Activated naive CD8-positive, alpha-beta T cell treated with anti-CD3 and anti-CD28 coated beads for 36 hours (primary cell): ENCODE measurements at places on chromosomes 2 and 18. TPM values are rescaled to one million over a fixed set of nuclear protein-coding genes. Genes with fewer than 3 reads are reported as not detected.
A peak's percentile ranks its signal among the peaks of the same experiment; 100 is the strongest.

DNA sequence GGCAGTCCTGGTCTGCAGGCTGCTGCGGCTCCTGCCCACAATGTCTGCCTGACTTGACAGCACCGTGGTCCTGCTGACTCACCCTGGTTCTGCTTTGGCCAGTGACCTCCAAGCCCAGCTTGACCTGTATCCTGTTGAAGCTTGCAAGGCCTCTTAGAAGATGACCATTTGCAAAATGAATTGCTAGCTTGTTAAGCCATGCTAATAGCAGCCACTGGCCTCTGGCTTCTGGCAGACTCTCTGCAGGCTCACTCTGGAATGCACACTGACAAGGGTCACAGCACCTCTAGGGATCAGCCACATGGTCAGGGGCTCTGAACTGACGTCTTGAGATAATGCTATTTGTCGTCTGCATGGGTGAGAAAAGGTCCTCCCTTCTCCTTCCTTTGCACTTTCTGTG, 25.9 kb downstream of the CNGA3 start:
- H3K4me1 ChIP-seq, result no peaks in the 10 kb centered on the region
- H3K27ac ChIP-seq, result no peak overlapping the region
- peaks cover 12% of the 10 kb centered on the region for H3K27me3 ChIP-seq
- no peak overlapping the region for H3K4me3 ChIP-seq
- H3K36me3 ChIP-seq, result no peaks in the 10 kb centered on the region
- DNase-seq, result no peak

DNA sequence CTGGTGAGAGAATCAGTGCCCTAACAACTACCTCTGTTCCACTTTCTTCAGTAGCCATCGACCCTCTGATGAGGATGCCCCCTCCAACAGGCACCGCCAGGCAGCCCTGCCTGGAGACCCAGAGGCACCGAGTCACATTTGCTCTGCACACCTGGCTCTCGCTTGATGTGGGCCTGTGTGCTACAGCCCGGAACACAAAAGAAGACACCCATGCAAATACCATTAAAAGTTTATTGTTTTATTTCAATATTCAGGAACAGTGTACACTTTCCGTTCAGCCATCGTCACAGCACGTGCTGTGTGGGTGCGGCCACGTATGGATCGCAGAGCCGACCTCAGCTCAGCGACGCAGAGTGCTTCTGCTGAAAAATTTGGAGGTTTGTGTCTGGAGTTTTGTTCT, 154.0 kb downstream of the MBP start:
- H3K4me3 ChIP-seq, result no peak overlapping the region
- H3K4me1 ChIP-seq, result peaks cover 2% of the 10 kb centered on the region
- H3K36me3 ChIP-seq, result peaks cover 1% of the 10 kb centered on the region
- no peak overlapping the region for H3K27ac ChIP-seq

The ERBB4 gene
- total RNA-seq, result not detected

DNA sequence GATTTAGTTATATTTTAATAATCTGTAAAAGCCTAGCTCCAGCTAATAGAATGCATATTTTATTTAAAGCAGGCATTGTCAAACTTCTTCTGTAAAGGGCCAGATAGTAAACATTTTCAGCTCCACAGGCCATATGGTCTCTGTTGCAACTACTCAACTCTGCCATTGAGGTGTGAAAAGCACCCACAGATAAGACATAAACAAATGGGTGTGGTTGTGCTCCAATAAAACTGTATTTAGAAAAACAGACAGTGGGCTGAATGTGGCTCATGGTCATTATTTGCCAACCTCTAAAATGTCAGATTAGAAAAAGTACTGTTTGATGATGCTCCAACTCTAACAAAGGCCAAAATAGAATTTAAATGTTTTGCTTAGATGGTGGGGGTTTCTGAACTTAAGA, 519.9 kb downstream of the RNF144A start:
- H3K4me3 ChIP-seq, result no peak overlapping the region
- H3K27me3 ChIP-seq, result no peaks in the 10 kb centered on the region

- H3K27ac ChIP-seq, result no peak overlapping the region
- H3K27me3 ChIP-seq, result no peaks in the 10 kb centered on the region
- DNase-seq, result no peak
- H3K4me1 ChIP-seq, result no peaks in the 10 kb centered on the region
Measured at GRCh38 chr2:77488141-77488540, 34.0 kb downstream of the LRRTM4 start.

DNA sequence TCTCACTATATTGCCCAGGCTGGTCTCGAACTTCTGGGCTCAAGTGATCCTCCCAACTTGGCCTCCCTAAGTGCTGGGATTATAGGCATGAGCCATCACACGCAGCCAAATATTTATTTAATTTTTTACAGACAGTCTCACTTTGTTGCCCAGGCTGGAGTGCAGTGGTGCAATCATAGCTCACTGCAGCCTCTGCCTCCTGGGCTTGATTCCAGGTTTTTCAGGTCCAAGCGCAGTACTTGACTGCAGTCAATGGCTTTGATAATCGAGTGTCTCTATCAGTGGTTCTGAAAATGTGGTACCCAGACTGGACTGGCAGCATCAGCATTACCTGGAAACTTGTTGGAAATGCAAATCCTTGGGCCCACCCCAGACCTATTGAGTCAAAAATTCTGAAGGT, 63.1 kb downstream of the PLB1 start:
- no peaks in the 10 kb centered on the region for H3K27me3 ChIP-seq
- H3K36me3 ChIP-seq, result no peaks in the 10 kb centered on the region
- H3K4me1 ChIP-seq, result no peaks in the 10 kb centered on the region
- DNase-seq, result no peak
- no peak overlapping the region for H3K27ac ChIP-seq

The MEP1B gene
- total RNA-seq, result not detected

GRCh38 chr2:105519516-105519915, 120.7 kb upstream of the FHL2 start:
- H3K4me1 ChIP-seq, result no peaks in the 10 kb centered on the region
- H3K4me3 ChIP-seq, result no peak overlapping the region
- DNase-seq, result no peak
- H3K36me3 ChIP-seq, result no peaks in the 10 kb centered on the region
- no peaks in the 10 kb centered on the region for H3K27me3 ChIP-seq

The PSMA8 gene
- 3.6 TPM for total RNA-seq

- H3K27ac ChIP-seq, result peak overlapping the region; percentile 98
- H3K4me1 ChIP-seq, result peaks cover 34% of the 10 kb centered on the region
- DNase-seq, result peak; percentile 42
Measured at GRCh38 chr2:3377279-3377611, 373 bp downstream of the EIPR1 start.

DNA sequence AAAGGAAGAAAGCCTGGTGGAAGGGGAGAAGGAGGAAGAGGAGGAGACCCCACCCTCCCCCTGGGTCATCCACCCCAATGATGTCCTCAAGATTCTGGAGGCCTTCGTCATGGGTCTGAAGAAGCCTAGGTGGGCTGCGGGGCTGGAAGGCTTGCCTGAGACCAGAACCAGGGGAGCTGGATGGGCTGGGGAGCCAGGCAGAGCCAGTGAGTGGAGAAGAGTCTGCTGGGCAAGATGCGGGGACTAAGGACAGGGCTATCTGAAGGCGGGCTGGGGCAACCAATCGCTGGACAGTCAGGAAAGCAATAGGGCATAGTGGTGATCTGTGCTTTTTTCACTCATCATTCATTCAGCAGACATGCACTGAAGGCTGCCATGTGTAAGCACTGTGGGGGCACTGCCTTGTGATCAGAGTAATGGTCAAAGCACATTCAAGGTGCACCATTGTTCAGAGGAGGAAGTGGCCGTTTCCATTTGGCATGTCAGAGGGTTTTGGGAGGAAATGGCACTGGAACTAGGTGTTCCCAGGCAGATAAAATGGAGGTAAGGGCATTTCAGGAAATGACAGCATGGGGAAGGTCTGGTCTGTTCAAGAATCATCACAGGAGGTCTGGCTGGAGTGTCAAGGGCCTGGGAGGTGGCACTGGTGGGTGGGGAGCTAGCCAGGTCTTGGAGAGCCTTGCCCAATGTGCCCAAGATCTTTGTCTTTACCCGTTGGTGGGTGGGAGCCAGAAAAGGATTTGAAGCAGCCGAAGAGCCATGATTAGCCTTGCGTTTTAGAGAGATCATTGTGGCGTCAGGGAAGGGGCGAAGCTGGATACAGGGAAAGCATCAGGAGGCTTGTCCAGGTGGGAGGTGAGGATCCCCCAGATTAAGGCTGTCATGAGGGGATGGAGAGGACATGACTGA, 24.2 kb downstream of the OTOF start:
- H3K27me3 ChIP-seq, result no peaks in the 10 kb centered on the region
- H3K4me3 ChIP-seq, result no peak overlapping the region
- no peak overlapping the region for H3K27ac ChIP-seq
- H3K4me1 ChIP-seq, result no peaks in the 10 kb centered on the region
- H3K36me3 ChIP-seq, result no peaks in the 10 kb centered on the region

GRCh38 chr2:217269701-217270484, 410.0 kb upstream of the TNP1 start:
- DNase-seq, result no peak
- H3K4me3 ChIP-seq, result no peak overlapping the region
- H3K27me3 ChIP-seq, result peaks cover 34% of the 10 kb centered on the region
- no peak overlapping the region for H3K27ac ChIP-seq
- no peaks in the 10 kb centered on the region for H3K4me1 ChIP-seq

The SERPINB2 gene
- total RNA-seq, result not detected

The MYL12B gene
- total RNA-seq, result 235 TPM

GRCh38 chr2:223585666-223586065, 16.5 kb downstream of the SCG2 start:
- no peaks in the 10 kb centered on the region for H3K4me1 ChIP-seq
- H3K4me3 ChIP-seq, result no peak overlapping the region
- no peak overlapping the region for H3K27ac ChIP-seq
- no peaks in the 10 kb centered on the region for H3K36me3 ChIP-seq
- peaks cover 5% of the 10 kb centered on the region for H3K27me3 ChIP-seq

The TMEM182 gene
- total RNA-seq, result 4.4 TPM

- no peaks in the 10 kb centered on the region for H3K4me1 ChIP-seq
- H3K27me3 ChIP-seq, result no peaks in the 10 kb centered on the region
- H3K27ac ChIP-seq, result no peak overlapping the region
Measured at GRCh38 chr18:52288403-52289004, 51.5 kb upstream of the DCC start.

- H3K27me3 ChIP-seq, result no peaks in the 10 kb centered on the region
- H3K4me3 ChIP-seq, result no peak overlapping the region
- H3K27ac ChIP-seq, result no peak overlapping the region
- no peak for DNase-seq
- H3K36me3 ChIP-seq, result no peaks in the 10 kb centered on the region
Measured at GRCh38 chr2:54107903-54108615, 7.4 kb upstream of the ACYP2 start.

DNA sequence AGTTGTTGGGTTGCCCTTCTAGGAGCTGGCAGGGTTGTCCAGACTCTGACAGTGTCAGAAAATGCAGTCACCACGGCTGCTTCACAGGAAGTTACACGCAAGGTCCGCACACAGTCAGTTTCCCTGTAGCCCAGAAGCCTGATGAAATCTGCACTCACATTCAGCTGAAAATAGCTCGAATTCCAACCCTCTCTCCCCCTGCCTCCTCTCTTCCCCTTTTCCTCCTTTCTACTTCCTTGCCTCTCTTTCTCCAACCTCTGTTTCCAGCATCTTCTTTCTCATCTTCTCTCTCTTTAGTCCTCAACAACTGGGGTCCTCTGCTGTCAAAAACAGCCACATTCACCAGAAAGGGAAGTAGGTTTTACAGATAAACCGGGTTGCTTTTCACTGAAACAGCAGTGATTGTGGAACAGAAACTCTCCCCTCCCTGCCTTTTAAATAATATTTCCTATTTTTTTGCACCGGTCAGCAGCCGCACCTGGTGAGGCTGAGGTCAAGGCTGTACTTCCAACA, 69.3 kb downstream of the BCL11A start:
- H3K4me1 ChIP-seq, result peaks cover 2% of the 10 kb centered on the region
- no peaks in the 10 kb centered on the region for H3K36me3 ChIP-seq
- H3K4me3 ChIP-seq, result no peak overlapping the region
- DNase-seq, result no peak
- H3K27me3 ChIP-seq, result peaks cover 23% of the 10 kb centered on the region
- peak overlapping the region; percentile 69 for H3K27ac ChIP-seq

DNA sequence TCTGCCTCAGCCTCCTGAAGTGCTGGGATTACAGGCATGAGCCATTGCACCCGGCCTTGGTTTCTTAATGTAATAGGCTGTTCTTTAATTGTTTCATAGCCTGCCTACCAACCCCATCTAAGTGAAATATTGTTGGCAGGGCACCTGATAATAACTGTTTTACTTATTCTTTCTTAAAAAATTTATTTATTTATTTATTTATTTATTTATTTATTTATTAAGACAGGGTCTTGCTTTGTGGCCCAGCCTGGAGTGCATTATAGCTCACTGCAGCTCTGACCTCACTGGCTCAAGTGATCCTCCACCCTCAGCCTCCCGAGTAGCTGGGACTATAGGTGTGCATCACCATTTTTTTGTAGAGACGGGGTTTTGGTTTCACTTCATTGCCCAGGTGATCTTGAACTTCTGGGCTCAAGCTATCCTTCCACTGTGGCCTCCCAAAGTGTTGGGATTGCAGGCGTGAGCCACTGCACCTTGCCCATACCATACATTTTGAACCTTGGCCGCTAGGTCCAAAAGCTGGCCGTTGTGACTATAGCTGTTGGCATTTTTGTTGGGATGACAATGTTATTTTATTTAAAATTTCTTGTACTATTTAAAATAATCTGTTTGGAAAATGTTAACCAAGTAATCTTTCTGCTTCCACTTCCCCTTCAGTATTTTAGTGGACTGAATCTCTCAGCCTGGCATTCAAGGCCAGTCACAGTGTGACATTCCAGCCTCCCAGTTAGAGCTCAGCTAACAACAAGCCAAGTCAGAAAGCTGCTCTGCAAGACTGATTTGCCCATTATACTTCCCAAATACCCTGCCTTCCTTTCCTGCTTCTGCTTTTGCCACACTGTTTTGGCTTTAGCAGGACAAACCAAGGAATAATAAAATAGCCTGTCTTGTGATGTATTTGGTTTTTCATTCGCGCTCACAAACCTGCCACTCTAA, 52.4 kb downstream of the BABAM2 start:
- no peak overlapping the region for H3K27ac ChIP-seq
- H3K36me3 ChIP-seq, result peaks cover 13% of the 10 kb centered on the region
- no peak for DNase-seq
- H3K27me3 ChIP-seq, result no peaks in the 10 kb centered on the region
- peaks cover 14% of the 10 kb centered on the region for H3K4me1 ChIP-seq

The GPAT2 gene
- total RNA-seq, result 36.3 TPM

The WBP1 gene
- total RNA-seq, result 19.1 TPM

GRCh38 chr2:21281791-21282514, 158.2 kb downstream of the TDRD15 start:
- no peaks in the 10 kb centered on the region for H3K27me3 ChIP-seq
- DNase-seq, result no peak
- H3K4me3 ChIP-seq, result no peak overlapping the region
- no peaks in the 10 kb centered on the region for H3K4me1 ChIP-seq

The POMC gene
- 6.8 TPM for total RNA-seq

The CRYGD gene
- total RNA-seq, result not detected
